ENCODE measurements at places on chromosomes 1 and 21. TPM values are rescaled to one million over a fixed set of nuclear protein-coding genes. Genes with fewer than 3 reads are reported as not detected.

Gene PTPRU
- polyA plus RNA-seq, result 17.5 TPM

Gene ENTREP3
- 32.8 TPM for polyA plus RNA-seq

Gene TMEM52
- 1.3 TPM for polyA plus RNA-seq

DNA sequence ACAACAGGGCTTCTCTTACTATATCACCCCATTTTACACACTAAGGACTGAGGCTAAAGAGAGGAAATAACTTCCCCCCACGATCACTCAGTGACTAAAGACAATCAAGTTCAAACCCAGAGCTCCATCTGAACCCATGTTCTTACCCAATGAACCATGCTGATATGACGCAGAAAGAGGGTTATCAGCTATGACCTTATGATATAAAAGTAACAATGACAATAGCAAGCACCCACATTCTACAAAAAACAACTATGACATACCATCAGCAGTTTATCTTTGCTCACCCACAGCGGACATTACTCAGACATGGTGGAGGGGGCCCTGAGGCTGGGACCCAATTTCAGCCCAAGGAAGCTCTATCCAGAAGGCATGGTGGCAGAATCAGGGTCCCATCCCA, 75.7 kb downstream of the PTPN14 start:
- no peak for DNase-seq

Gene GJB4
- 0.29 TPM for polyA plus RNA-seq

DNA sequence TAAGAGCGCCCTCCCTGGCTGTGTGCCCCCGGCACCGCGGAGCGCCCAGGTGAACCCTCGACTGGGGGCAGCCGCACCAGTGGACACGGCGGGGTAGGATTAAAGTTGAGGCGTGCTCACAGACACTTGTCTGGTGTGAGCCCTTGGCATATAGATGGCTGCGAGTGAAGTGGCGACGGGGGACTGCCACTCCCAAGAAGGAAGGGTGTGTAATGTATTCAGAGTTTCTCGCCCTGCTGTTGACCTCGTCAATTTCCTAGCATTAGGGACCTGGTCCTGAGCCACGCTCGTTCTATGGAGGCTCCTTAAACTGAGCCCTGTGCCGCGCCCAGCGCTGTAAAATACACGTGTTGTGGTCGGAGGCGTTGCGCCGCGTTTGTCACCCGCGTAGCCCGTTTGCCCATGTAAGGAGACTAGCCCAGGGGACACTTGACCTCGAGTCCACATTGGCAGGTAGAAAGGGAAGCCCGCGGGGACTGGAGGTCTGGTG, 554 bp downstream of the EVA1C start:
- DNase-seq, result no peak

DNA sequence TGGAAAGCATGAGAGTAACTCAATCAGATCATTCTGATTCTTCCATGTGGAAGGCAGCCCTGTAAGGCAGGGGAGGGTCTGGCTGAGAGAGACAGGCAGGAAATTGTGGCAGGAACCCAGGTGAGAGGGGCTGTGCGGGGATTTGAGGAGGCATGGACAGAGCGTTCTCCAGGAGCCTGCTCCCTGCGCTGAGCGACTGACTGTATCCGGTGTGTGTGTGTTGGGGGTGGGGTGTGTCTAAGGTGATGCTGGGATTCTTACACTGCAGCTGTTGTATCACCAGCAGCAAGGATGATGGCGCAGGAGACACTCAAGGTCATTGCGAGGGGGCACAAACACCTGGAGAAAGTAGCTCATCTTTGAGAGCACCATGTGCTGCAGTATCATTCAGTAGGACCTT, 128.5 kb downstream of the RHOU start:
- no peak for DNase-seq

DNA sequence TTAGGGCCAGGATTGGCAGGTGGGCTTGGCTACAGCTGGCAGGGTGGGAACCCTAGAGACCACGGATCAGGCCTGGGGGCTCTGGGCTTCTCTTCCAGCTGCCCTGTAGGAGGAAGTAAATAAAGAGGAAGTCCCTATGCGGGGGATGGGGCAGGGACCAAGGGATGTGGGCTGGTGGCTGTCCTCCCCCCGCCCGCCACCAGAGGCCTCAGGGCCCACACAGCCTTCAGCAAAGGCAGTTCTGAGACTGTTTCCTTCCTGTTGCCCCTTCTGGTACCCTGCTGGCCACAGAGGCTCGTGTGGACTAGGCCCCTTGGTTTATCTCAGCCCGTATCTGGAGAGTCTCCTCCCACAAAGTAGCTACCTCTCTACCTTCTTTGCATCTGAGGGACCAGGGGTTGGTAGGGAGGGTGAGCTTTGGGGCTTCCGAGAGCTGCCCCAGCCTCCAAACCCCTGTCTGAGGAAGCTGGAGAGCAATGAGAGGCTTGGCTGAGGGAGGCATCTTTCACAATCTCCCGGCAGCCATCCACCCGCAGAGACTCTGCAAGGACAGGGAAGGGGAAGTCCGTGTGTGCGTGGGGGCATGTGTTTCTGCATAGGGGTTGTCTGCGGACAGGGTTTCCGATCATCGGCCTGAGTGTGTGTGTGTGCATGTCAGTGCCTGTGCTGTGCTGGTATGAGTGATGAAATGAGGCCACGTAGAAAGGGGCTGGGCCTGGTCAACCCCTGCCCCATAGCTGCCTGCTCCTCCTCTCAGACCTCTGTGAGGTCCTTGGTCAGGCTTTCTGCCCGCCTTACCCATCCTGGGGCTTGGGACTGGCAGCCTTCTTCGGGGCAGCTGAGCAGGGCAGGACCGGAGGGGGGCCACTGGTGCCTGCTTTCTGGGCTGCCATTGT, 12.5 kb downstream of the RPS6KA1 start:
- no peak for DNase-seq

- no peak for DNase-seq
Observed at GRCh38 chr1:14759843-14760242, 161.4 kb downstream of the KAZN start.

DNA sequence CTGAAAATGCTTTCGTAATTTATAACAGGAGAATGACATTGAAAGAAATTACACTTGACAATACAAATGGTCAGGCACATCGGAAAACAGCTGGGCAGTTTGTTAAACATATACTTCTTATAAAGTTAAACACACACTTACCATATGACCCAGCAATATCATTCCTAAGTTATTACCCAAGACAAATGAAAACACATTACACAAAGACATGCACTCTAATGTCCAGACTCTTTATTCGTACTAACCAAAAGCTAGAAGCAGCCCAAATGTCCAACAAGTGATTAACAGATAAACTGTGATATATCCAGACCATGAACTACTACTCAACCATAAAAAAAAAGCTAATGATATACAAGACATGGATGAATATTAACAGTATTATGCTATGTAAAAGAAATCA, 8.5 kb downstream of the AKT3 start:
- DNase-seq, result no peak

GRCh38 chr1:1014799-1015681, 1.7 kb downstream of the ISG15 start:
- no peak for DNase-seq

GRCh38 chr21:35686156-35686555, 374.2 kb downstream of the SETD4 start:
- no peak for DNase-seq

DNA sequence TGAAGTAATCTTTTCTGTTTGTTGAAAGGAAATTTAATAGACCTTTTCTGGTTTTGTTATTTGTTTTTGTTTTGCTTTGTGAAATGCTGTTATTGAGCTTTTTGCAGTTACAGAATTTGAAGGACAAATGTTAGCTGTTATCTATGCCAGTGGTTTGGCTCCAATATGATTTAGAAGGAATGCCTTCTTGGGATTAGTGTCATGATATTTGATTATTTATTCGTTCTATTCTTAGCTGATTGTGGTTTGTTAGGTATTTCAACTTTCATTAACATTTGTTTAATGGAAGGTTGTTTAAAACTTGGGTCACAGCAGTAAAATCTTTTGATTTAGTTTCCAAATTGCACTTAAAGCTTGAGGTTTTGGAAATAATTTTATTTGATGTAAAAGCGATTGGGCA, 33.5 kb downstream of the ADGRL2 start:
- DNase-seq, result no peak

Gene RAP1GAP
- polyA plus RNA-seq, result 20.1 TPM

DNA sequence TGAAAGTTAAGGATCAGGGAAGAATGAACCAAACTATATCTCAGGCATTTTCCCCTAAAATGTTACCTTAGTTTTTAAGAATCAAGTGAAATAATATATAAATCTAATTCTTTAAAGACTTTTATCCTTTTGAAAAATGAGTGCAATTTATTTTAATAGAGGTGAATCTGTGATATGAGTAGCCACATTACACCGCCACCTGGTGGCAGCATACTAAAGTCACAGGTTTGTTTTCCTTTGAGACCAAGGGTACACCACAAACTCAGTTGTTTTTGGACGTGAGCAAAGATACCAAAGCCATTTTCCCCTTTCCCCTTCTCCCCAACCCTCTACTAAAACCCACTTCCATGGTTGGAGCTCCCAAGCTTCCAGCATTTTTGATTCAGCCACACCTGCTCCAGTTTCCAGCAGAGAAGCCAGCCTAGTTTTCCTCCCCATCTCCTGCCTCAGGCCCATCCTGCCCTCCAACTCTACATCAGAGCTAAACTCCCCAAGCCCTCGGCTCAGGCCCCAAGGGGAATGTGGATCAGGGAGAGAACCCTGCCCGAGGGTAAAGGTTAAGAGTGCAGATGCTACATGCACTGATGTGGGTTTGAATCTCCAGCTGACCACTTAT, 22.9 kb upstream of the LDLRAP1 start:
- no peak for DNase-seq

Gene PTPRC
- polyA plus RNA-seq, result 6.5 TPM

DNA sequence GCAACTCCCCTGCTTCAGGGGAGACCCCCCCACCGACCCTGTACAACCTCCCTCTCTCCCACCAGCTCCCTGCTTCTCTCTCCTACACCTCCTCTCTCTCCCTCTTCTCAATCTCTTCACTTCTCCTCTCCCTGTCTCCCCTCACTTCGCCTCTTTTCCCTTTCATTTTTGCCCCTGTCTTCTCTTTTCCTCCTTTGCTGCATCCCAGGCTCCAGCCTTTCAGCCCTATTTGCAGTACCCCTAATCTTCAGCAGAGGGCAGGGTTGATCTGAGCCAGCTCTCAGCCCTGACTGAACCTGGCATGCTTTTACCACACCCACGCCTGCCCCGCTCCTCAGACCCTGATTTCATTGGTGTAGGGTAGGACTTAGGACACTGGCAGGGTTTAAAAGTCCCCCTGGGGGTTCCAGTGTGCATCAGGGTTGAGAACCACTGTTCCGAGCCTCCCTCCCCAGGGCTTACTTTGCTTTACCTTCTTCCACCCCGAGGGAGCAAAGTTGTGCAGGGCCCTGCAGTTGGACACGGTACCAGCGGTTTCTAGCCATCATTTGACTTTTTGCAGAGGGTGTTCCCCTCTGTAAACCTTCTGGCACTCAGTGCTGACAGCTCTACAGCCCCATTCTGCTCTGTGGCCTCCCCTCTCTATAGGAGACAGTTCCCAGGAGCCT, 67.3 kb upstream of the CNTN2 start:
- no peak for DNase-seq

DNA sequence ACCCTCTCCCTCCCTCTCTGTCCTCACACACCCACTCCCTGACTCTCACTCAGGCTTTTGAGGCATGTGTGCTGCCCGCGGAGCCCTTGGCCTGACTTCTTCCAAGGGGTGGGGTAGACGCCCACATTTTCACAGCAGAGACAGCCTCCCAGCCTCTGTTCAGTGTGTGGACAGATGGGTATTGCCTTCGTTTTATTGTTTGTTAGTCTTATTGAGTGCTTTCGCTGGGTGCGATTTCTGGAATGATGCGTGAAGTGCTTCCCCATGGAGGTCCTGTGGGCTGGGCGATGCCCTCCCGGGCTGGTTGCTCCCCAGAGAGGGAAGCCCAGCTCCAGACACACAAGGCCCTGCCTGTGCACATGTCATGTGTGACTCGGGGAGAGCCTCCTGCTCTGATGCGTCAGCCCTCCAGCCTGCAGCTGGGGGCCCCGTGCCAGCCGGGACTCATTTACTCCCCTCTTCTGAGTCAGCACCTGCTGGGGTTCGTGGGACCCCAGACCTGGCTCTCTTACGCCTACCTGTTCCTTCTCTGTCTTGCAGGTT, 14.7 kb downstream of the PDXK start:
- DNase-seq, result no peak

Gene PEAR1
- polyA plus RNA-seq, result 18.1 TPM

- DNase-seq, result no peak
Observed at GRCh38 chr1:226117330-226117729, 54.8 kb downstream of the H3-3A start.

DNA sequence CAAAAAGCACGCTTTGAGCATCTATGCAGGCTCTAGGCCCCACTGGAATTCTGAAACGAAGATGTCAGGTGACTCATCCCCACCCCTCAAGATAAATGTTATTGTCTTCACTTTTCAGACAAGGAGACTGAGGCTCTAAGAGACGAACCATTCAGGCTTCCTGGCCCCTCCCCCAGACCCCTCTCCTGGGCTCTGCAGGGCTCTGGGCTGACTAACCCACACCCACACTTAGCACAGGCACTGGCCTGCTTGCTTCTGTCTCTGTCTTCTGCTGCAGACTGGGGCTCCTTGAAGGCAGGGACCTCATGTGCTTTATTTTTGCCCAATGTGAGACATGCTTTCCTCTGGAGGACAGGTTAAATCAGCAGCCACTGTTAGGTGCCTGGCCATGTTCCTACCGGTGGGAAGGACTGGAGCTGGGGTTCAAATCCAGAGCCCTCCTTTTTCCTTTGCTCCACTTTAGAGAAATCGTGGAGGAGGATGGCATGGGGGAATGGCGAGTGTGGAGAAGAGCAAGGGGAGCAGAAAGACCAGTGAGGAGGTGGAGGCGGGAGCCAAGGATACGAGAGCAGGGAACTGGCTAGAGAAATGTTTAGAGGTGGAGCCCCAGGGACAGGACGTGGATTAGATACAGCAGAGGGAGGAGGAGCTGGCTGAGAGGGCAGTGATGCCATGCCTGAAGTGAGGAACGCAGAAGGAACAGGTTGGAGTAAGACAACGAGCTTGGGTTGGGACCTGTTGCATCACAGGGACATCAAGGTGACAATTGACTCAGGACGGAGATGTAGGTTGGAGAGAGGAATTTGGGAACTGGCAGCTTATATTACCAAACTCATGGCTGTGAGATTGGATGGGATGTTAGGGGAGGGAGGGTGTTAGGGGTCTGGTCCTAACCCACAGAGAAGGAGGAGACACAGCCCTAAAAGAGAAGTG, 1.7 kb downstream of the TMEM125 start:
- DNase-seq, result no peak

DNA sequence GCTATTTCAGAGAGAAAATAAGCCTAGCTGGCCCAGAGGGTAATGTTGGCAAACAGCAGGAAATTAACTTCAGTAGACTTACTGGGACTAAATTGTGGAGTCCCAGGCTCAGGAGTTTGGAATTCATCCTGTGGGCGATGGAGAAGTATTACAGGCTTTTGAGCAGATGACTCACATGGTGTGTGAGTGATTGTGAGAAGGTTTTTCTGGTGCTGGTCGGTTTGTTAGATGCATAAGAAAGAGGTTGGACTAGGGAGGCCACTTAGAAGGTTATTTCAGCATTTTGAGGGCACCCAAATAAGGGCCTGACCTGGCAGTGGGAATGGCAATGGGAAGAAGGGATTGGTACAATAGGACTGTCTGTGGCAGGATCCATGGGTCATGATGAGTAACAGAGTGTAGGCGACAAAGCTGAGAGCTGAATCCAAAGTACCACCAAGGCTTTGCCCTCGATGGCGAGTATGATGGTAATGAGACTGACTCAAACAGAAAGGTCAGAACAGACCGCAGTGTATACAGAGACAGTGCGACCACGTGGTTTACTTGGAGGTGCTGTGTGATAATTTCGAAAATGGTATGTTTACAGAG, 69.2 kb upstream of the KIF26B start:
- DNase-seq, result no peak

- no peak for DNase-seq
Observed at GRCh38 chr21:39014747-39015146, 168.5 kb downstream of the PSMG1 start.

GRCh38 chr21:45085700-45086099, 11.3 kb downstream of the ADARB1 start:
- DNase-seq, result no peak
